ENCODE measurements at places on chromosomes 6 and 20.

- no peak for DNase-seq
Observed at GRCh38 chr20:9838035-9838377, 870 bp downstream of the PAK5 start.

- DNase-seq: peak; percentile 22
Observed at GRCh38 chr20:15071085-15071808, 733.8 kb upstream of the FLRT3 start.

- no peak for DNase-seq
Observed at GRCh38 chr20:20832715-20833114, 120.3 kb upstream of the RALGAPA2 start.

DNA sequence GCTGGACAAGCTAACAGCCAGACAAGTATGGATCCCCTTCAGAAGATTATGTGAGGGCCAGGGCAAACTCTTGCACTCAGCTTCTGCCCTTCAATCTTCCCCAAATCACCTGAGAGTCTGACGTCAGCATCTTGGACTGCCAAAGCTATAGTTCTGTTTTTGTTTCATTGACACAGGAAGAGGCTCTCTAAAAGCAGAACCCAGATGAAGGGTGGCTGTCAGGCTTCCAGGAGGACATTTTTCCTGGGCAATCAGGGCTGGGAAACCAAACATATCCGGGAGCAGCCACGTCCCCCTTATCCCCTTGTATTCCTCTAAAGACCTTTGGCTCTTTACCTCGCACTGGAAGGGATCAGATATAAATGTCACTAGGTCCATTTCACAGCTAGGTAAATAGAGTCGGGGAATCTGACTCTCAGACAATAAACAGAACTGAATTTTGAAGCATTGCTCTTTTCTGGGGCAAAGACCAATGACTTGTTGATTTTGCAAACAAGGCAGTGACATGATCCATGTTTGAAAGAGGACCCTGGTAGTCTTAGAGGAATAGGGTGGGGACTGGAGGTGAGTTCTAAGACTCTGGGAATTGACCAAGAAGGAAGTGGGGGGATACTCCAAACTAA, 13.3 kb downstream of the MAFB start:
- no peak for DNase-seq

GRCh38 chr20:56362833-56363413, 4.1 kb downstream of the FAM210B start:
- DNase-seq: no peak

- no peak for DNase-seq
Observed at GRCh38 chr6:130515306-130515705, 149.5 kb downstream of the TMEM200A start.

DNA sequence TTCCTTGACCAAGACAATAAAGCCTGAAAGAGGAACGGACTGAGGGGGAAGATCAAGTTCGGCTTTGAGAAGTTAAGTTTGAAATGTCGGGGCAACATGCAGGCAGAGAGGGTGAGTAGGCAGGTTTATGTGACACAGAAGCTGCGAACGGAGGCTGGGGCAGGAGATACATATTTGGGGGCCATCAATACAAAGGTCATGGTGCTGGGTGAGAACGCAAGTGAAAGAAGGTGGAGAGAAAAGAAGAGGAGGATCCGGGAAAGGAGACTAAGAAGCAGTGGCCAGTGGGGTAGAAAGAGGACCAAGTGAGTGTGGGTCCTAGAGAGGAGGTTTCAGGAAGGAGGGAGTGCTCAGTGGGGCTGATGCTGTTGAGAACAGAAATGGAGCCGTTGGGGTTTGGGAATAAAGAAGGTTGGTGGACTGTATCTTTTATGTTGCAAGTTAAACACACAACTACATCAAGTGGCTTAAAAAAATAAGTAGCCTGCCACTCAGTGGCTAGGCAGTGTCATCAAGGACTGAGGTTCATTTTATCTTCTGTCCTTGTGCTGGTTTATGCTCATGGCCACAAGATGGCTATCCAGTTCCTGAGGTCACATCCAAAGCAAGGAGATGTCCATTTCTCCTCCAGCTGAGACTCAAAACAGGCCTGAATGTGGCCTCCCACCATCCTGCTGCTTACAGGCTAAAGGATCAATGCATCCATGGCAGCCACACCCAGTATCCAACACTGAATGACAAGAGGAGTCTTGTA, 1.7 kb upstream of the BLCAP start:
- no peak for DNase-seq

DNA sequence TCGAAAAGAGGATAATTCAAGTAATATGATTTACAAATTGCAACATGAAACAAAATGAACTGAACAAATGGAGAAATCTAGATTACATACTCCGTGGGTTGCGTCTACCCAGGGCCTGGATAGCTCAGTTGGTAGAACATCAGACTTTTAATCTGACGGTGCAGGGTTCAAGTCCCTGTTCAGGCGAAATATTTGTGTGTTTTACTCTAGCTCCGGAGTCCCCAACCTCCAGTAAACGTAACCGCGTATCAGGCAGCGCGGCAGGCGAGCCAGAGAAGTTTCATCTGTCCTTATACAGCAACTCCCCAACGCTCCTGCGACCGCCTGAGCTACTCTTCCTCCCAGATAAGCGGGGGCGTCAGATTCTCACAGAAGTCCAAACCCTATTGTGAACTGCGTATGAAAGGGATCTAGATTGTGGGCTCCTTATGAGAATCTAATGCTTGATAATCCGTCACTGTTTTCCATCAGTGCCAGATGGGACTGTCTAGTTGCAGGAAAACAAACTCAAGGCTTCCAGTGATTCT, 176.1 kb downstream of the TRIM27 start:
- peak; percentile 69 for DNase-seq

DNA sequence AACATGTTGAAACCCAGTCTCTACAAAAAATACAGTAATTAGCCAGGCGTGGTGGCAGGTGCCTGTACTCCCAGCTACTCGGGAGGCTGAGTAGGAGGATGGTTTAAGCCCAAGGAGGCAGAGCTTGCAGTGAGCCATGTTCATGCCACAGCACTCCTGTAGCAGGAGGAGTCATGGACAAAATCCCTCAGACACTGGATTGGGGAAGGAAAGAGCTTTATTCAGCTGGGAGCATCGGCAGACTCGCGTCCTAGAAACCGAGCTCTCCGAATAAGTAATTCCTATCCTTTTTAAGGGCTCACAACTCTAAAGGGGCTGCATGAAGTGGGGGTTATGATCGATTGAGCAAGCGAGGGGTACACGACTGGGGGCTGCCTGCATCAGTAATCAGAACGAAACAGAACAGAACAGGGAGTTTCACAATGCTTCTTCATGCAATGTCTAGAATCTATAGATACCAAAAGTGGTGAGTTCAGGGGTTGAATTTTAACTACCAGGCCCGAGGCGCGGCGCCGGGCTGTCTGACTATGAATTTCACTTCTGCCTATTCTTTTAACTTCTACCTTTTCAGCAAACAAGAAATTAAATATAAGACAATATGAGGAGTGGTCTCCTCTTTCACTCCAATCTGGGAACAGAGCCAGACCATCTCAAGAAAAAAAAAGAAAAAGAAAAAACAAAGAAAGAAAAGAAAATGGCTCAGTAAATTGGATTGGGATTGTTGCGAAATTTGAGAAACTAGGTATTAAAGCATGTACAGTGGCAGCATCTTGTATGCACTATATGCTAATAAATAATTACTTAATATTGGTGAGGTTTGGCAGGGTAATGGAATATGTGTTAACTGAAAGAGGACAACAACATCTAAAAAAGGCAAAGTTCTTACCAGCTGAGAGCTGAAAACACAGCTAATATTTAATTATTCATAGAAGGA, 23.6 kb downstream of the HMGN4 start:
- DNase-seq: no peak

DNA sequence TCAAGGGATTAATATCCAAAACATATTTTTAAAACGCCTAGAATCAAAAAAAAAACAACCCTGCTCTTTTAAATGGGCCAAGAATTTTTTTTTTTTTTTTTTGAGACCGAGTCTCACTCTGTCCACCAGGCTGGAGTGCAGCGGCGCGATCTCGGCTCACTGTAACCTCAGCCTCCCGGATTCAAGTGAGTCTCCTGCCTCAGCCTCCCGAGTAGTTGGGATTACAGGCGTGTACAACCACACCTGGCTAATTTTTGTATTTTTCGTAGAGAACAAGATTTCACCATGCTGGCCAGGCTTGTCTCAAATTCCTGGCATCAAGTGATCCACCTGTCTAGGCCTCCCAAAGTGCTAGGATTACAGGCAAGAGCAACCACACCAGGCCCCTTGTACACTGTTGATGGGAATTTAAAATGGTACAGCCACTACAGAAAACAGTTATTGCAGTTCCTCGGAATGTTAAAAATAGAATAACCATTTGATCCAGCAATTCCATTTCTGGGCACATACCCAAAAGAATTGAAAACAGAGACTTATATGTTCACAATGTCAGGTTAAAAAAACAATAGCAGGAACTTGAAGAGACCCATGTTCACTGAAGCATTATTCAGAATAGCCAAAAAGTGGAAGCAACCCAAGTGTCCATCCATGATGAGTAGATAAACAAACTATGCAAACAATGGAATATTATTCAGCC, 3.1 kb upstream of the MYL9 start:
- DNase-seq: peak; percentile 47

- no peak for DNase-seq
Observed at GRCh38 chr6:56745971-56746370, 103.3 kb upstream of the DST start.

- DNase-seq: peak; percentile 41
Observed at GRCh38 chr6:166626177-166627032, 646 bp downstream of the RPS6KA2 start.

GRCh38 chr6:137808191-137808590, 58.9 kb upstream of the TNFAIP3 start:
- peak; percentile 82 for DNase-seq

GRCh38 chr20:32193996-32194395, 13.5 kb downstream of the PLAGL2 start:
- DNase-seq: no peak

GRCh38 chr6:109894181-109894580, 83.9 kb upstream of the GPR6 start:
- no peak for DNase-seq

GRCh38 chr6:46044881-46045617, 29.4 kb upstream of the CLIC5 start:
- DNase-seq: peak; percentile 80

GRCh38 chr6:38493931-38494547, 145.7 kb downstream of the BTBD9 start:
- DNase-seq: peak; percentile 69

DNA sequence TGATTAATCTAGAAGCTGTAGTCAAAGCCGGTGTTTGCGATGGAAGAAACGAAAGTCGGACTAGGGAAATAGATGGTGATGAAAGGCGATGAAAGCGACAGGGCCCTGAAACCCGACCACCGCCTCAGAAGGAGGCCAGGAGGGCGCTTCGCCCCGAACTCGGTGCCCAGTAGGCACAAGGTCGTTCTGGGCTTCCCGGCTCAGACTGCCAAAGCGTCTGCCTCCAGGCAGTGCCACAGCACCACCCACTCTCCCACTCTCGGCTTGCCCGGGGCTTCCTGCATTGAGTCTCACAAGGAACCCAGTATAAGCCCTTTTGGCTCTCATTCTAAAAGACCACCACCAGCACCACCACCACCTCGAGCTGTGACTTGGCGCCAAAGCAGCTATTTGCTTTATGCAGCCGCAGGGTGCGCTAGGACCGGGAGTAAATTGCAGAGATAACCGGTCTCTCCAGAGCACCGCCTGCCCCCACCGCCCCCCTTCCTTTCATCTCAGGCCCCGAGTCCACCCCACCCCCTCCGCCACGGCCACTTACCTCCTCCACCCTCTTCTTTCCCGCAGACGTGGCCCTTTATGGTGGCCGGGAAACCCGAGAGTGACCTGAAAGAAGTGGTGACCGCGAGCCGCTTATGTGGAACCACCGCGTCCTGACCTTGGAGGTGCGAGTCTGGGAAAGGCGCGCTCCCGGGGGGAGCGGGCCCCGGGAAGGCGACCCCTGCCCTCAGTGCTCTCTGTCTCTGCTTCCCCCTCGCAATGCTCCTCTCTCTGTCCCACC, 2.4 kb downstream of the TCF21 start:
- DNase-seq: no peak

DNA sequence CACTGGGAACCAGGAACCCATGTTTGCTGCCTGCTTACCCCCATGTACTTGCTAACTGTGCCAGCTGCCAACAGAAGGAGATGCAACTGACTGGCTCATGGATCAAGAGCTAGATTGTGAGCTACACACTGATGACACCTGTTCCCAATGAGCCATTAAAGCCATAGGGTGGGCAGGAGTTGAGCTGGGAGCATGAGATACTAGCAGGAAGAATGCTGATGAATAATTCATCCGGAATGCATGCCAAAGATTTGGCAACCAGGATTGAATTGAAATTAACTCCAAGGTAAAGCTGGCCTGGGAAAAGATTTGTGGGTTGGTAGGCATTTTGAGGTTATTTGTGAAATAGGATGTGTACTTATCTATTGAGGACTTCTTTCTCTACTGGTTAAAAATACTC, 631.1 kb downstream of the KIF16B start:
- DNase-seq: peak; percentile 27

- peak; percentile 71 for DNase-seq
Observed at GRCh38 chr6:6407071-6407741, 86.7 kb upstream of the F13A1 start.

DNA sequence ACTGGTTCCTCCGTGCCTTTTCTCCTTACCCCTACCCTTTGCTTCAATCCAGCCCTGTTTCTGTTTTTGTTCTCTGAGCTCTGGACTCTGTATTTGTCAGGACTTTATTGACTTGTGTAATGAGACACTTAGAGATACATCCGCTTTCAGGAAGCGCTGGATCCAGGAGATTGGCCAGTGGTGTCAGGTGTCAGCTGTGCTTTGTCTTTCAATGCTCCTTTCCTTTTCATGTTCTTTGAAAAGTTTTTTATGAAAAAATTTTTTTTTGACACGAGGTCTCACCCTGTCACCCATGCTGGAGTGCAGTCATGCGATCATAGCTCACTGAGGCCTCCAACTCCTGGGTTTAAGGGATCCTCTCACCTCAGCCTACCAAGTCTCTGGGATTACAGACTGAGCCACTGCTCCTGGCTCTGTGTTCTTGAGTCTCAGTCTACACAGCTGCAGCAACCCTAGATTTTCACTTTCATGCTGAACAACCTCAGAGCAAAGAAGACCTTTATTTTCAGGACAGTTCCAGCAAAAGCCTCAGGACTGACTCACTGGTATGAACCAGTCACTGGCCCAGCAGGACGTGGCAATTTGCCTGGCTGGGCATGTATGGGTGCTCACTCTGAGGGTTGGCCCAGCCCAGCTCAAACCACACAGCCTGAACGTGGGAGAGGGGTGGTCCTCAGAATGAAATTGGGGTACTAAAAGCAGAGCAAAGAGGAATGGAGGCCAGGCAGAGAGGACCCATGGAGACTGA, 108.5 kb downstream of the DHX35 start:
- DNase-seq: peak; percentile 32

GRCh38 chr6:92690997-92691599, 728.3 kb downstream of the EPHA7 start:
- DNase-seq: no peak
